ENCODE measurements at places on chromosomes 5 and 9.

GRCh38 chr5:178486239-178486641 is 104.0 kb downstream of the COL23A1 start:
- DNase-seq, result no peak

- no peak for DNase-seq
Observed at GRCh38 chr5:150068961-150069645, 17.3 kb downstream of the CSF1R start.

GRCh38 chr5:36664766-36665165 is 58.4 kb downstream of the SLC1A3 start:
- DNase-seq, result no peak

GRCh38 chr5:72937517-72938061 is 18.3 kb upstream of the FCHO2 start:
- no peak for DNase-seq

GRCh38 chr9:126773004-126773607 is 31.7 kb upstream of the ZBTB43 start:
- DNase-seq, result peak; percentile 28

DNA sequence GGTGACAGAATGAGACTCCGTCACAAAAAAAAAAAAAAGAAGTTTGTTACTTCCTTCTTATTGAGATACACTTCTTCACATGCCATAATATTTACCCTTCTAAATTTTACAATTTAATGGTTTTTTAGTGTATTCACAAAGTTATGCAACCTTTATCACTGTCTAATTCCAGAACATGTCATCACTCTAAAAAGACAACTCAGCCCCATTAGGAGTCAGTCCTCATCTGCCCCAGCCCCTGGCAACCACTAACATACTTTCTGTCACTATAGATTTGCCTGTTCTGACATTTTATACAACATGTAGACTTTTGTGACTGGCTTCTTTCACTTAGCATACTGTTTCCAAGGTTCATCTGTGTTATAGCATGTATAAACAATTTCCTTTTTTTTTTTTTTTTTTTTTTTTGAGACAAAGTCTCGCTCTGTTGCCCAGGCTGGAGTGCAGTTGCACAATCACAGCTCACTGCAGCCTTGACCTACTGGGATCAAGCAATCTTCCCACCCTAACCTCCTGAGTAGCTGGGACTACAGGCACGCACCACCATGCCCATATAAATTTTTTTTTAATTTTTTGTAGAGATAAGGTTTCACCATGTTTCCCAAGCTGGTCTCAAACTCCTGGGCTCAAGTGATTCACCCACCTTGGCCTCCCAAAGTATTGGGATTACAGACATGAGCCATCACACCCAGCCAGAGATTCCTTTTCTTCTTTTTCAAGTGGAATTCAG is 18.0 kb downstream of the AQP3 start:
- no peak for DNase-seq

DNA sequence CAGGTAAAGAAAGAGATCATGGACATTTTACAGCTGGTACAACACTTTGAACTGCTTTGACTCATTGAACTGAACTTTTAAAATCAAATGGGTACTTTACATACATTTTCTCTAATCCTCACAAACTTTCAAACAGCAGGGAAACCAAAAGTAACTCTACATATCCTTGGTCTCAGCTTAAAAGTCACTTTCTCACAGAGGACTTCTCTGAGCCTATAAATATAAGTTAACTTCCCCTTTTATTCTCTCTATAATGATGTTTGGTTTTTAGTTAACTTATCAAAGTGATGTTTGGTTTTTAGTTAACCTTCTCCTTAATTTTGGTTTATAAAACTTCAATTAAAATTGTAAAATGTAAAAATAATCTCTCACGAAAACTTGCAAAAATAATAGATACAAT is 209.8 kb downstream of the MCTP1 start:
- no peak for DNase-seq

DNA sequence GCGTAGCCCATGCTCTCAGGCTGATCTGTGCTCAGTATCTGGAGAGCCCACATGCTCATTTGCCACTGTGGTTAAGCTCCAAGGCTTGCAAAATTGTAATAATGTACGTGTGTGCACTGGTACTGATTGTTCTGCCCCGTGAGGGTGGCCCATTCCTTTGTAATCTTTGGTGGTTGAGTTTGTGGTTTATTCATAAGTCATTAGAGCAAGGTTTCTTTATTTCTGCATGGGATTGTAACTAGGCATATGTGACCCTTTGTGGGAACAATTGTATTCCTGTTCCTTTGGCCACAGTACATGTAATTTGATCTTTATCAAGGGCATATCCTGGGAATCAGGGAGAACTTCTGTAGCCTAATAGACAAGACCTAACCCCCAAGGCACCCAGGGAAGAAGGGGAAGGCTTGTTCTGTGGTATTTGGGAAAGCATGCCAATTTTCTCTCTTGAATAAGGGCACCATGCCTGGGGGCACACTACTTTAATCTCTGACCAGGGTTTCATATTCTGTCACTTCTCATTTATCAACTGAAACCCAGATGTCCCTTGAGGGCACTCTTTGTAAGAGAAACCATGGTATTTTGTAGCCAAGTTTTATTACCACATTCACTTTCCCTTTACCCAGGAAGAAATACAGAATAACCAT is 74.6 kb downstream of the NPR3 start:
- DNase-seq, result no peak

- DNase-seq, result no peak
Observed at GRCh38 chr9:134218230-134218629, 53.9 kb upstream of the RNU6ATAC start.

- DNase-seq, result peak; percentile 43
Observed at GRCh38 chr5:143782588-143783386, 29.2 kb upstream of the HMHB1 start.

DNA sequence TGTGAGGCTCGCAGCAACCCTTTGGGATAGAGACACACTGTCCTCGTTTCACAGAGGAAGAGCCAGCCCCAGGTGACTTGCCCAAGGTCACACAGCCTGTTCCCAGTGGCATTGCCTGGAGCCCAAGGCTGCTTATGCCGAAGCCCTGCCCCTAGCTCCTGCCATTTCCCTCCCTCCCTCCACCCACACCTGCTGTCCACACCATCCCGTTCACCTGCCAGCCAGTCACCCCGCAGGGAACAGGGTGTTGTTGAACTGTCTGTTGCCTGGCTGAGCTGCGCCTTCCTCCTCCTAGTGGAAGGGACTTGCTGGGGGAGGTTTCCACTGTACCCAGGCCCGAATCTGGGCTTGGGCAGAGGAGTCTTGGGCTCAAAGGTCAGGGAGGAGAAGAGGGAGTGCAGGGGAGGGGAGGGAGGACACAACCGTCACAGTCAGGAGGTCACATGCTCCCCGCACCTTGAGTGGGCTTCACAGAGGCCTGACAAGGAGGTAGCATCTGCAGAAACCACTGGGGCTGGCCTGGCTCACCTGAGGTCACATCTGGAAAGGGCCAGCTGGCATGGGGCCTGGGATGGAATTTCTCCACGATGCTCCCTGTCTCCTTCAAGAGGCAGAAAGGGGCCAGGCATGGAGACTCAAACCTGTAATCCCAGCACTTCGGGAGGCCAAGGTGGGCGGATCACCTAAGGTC is 6.3 kb downstream of the TTC16 start:
- no peak for DNase-seq

DNA sequence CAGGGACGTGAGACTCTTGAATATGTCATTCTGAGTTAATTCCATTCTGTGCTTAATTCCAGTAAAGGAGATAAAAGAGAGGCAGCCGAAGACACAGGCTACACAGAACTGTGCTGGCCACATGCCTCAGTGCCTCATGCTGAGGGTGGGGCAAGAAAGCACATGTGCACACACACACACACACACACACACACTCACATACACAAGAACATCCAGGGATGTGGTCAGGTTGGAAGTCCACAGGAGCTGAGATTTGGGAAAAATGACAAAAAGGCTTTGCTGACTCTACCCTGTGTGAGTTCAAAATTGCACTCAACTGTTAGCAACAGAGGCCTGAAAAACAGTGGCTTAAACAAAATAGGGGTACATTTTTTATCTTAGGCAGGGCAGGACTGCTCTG is 40.5 kb downstream of the ALG2 start:
- DNase-seq, result no peak

DNA sequence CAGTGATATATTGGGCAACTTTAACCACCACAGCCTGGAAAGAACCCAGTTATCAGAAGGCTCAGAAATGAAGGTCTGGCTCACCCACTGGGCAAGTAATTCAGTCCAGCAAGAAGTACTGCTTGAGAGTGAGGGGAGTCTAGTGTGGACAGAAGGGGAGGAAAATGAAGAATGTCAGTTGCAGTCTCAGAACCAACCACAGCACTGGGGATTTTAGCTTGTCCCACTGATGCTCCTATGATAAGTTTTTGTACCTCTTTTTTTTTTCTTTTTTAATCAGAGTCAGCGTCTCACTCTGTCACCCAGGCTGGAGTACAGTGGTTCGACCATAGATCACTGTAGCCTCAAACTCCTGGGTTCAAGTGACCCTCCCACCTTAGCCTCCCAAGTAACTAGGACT is 9.4 kb upstream of the CD72 start:
- no peak for DNase-seq

DNA sequence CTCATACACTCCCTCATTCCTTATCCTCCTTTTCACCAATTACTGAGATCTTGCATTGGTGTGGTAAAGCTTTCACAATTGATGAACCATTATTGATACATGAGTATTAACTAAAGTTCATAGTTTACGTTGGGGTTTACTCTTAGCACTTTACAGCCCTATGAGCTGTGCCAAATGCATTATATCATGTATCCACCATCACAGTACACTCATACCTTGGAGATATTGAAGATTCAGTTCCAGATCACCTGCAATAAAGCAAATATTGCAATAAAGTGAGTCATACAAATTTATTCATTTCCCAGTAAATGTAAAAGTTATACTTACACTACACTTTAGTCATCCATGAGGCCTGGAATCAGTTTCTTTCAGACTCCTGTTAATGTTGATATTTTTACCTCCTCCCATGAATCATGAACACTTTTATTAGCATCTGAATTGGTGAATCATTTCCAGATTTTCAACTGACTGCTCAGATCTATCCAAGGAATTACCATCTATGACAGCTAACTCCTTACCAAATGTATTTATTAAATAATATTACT is 546.6 kb upstream of the PTPRD start:
- DNase-seq, result no peak

- DNase-seq, result no peak
Observed at GRCh38 chr9:93126151-93126781, 7.8 kb downstream of the NINJ1 start.

DNA sequence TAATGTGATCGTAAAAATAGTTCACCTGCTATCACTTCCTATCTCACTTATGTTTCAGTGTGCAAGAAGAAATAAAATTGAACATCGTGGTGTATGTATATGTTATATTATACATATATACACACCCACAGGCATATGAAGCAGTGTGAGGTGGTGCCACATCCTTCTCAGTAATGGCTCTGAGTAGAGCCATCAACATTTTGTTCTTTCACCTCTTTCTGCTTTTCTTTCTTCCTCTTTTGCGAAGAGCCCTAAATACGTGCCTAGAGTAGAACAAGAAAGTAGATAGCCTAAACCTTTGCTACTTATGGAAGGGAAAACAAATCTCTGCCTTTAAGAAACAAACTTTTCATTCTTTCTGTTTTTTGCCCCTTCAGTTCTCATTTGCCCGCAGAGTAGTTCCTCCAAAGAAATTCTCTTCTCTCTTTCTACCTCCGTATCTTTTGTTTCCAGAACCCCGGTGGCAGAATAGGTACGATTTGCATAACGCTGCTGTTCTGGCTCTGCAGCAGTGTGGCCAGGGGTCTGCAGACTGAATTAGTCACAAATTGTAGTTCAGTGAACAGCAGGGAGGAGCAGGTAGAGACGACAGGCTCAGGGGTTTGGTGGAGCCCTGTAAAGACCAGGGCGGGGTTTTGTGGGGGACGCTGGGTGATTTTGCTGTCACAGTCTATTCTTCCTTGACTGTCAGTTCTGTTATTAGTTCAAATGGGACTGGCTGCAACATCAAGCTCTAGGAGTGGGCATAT is 40.5 kb upstream of the PJA2 start:
- no peak for DNase-seq

DNA sequence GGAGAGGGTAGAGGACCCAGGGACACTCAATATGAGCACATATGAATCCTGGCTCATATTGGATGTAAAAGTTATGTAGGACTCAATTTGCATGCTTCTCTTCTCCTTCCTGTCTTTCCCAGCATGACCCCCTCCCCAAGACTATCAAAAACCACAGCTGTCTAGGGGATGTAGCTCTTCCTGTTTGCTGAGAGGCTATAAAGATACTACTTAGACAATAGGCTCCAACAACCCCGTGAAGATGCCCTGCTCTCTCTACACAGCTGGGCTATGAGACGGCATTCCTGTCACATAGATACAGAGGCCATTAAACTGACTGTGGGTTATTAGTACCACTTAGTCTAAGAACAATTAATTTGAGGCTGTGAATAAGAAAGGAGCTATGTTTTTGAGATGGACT is 56.5 kb upstream of the PCSK1 start:
- DNase-seq, result no peak

- DNase-seq, result no peak
Observed at GRCh38 chr9:15243081-15243480, 63.9 kb downstream of the TTC39B start.

DNA sequence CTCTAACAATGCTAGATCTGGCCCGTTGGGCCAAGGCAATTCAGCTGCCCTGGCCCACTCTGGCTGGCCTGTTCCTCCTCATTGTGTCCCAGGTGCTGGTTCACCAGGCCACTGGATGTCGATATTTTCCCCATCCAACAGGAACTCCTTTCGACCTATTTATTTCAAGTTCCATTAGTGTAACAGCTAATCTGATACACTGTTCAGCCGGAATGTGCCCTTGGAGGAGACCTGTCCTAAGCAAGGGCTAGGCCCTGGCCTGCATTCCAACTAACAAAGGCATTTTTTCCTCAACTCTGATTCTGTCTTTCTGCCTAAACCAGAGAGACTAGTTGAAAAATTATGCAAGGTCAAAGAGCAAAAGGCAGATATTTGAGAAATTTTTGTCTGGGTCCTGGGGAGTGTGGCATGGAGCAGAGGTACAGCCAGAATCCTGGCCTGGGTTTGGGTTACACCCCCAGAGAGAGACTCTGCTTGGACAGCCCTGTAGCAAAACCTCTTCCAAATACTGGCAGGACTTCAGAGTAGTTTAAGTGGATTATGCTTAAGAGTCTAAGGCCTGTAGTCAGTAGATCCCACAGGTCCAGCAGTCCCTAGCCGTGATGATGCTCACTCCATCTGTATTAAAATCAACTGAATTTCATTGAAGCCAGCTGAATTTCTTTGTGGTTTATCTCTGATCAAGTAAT is 36.1 kb downstream of the MARCHF11 start:
- no peak for DNase-seq

GRCh38 chr5:61599370-61600122 is 267.5 kb downstream of the ZSWIM6 start:
- no peak for DNase-seq

DNA sequence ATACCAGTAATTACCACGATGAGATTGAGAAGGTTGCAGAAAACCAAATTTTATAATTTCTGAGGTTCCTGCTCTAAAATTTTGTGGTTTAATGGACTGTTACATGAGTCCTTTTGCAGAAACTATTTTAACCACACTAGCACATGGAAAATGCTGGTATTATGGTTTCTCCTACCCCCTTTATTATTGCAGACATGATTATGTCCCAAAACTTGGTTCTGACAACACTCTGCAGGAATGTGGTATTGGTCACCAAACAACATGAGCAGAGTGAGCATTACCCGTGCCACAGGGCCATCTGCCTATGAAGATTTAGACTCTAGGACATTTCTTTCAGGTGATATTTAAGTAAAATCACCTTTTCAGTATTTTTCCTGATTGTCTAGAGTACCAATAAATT is 2.8 kb upstream of the ECM2 start:
- DNase-seq, result no peak

GRCh38 chr5:4226565-4226964 is 630.9 kb downstream of the IRX1 start:
- DNase-seq, result no peak

- peak; percentile 81 for DNase-seq
Observed at GRCh38 chr5:134113902-134114875, at the start of gene TCF7. TCF7 (plus strand) TSS chr5:134114681; CDS start chr5:134114907, 226 bp downstream.

Measured in HAP-1 (cell line).